ENCODE measurements at places on chromosomes 7 and 10. TPM values are rescaled to one million over a fixed set of nuclear protein-coding genes. Genes with fewer than 3 reads are reported as not detected.

The CALCR gene
- 1.4 TPM for total RNA-seq

The CCDC3 gene
- 5.2 TPM for total RNA-seq

The CHAT gene
- total RNA-seq = not detected

DNA sequence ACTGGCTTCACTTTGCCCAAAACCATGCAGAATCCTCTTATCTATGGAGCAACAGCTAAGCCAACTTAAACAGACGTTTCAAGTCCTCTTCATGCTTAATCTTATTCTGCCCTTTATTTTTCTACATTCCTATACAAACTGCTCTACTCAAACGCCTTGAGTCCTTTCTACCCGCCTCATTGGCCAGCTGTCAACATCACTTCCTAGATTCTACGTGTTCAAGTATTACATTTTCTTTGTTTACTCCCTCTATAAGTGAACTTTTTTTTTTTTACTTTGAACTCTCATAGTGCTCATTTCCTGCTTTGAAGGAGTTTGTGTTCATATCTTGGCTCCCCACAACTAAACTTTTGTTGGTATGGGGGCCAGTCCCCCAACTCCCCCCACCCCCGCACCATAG is 28.9 kb upstream of the SLC26A5 start:
- DNase-seq = no peak

The MSS51 gene
- 5.1 TPM for total RNA-seq

DNA sequence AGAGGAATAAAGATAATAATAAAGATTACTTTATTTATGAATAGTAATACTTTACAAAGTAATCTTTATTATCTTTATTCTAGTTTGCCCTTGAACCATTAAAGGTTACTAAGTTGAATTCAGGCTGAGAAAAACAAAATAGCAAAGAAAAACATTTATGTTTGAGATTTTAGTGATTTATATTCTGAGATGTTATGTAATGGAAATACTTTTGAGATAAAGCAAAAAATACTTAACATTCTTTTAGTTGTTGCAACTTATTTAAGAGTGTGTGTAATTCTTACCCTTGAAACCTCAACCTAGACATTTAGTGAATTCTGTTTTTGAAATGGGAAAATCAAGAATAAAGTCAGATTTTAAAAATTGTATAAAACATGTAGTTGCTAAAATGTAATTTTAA is 40.0 kb downstream of the MINPP1 start:
- no peak for DNase-seq

DNA sequence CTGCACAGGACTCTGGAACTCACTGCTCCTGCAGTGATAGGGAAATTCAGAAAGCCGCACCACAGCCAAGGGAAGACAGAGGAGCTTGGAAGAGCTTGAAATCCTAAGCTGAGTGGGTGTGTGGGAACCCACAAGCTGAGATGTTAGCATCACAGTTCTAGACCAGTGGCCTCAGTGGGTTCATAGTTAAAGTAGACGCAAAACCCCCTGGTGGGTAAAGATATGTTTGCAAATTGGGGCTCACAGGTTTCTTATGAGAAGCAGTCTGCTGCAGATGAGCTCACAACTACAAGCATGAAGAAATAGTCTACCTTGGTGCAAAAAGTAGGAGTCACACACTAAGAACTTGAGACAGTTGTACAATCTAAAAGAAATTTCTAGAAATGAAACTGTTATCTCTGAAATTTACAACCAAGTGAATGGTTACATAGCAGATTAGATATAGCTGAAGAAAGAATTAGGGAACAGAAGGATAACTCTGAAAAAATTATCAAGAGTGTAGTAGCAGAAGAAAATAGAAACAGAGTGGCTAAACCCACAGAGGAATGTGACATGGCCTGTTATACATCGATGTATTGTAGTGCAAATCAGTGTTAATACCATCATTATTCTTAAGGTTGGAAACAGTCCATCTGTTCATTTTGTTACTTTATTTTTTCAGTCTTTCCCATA is 77.2 kb downstream of the DYNC2I1 start:
- DNase-seq = no peak

The AEBP1 gene
- 42.0 TPM for total RNA-seq

The HOXA6 gene
- not detected for total RNA-seq

The PVRIG gene
- total RNA-seq = not detected

GRCh38 chr10:94677691-94678090 is 5.8 kb upstream of the CYP2C18 start:
- DNase-seq = peak; percentile 75

DNA sequence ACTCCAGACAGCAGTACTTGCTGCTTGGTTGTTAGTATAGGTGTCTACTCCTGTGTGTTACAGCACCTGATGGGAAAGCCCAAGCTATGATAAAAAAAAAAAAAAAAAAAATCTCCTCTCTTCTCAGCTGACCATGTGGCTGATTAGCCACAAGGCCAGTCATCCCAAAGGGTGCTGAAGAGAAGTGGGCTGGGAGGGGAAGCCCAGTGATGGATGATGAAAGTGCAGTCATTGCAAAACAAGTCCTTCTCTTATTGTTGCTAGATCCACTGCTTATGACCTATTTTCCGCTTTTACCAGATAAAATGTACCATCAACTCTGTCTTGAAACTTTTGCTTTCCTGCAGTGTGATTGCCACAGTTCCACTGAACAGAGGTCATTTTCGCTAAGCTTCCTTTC is 1092.5 kb upstream of the C7orf33 start:
- no peak for DNase-seq

- DNase-seq = peak; percentile 89
Observed at GRCh38 chr7:155412416-155413253, 45.3 kb upstream of the EN2 start.

DNA sequence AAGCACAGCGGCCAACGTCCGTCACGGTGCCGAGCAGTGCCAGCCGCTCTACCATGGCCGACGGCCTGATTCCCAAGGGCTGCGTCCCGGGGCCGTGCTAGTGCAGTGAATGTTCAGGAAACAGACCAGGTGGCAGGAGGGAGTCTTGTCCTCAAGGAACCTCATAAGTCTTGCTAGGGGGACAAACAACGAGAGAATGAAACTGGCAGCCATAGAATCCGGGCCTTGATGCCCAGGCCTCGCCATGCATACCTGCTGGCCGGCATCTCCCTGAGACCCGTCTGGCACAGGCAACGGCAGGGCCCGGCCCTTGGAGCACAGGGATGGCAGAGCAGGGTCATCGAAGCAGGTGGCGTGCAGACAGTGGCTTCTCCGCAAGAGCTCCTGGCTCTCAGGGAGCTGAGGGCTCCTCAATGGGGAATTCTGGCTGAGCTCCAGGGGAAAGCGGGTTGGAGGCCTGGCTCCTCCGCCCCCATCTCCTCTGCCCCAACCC is 58.8 kb downstream of the DIP2C start:
- DNase-seq = no peak

The PILRB gene
- total RNA-seq = 21.6 TPM

The ITIH5 gene
- total RNA-seq = 2.2 TPM

- DNase-seq = no peak
Observed at GRCh38 chr10:68756246-68756645, 35.2 kb downstream of the CCAR1 start.

The ECHDC3 gene
- 50.1 TPM for total RNA-seq

- DNase-seq = no peak
Observed at GRCh38 chr7:111229916-111230315, 139.0 kb downstream of the LRRN3 start.

DNA sequence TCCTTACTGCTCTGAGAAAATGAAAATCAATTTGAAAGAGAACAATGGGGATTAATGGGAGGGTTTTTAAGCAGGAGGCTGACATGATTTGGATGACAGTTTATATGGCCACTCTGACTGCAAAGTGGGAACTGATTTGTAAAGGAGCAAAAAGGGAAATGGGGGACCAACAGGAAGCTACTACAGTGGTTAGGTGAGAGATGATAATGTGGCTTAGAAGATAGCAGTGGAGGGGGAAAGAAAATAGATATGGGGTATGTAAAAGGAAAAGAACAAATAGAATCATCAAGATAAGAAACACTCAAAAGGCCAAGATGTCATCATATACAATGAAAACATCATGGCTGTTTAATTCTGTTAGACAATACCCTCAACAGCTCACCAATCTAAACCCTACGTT is 177.5 kb downstream of the ANK3 start:
- no peak for DNase-seq

Data from GM23338 (cell line).